ENCODE measurements at places on chromosomes 1 and 21. TPM values are rescaled to one million over a fixed set of nuclear protein-coding genes. Genes with fewer than 3 reads are reported as not detected.

Gene TFF3
- 0.48 TPM for total RNA-seq

Gene TRAPPC3
- 38.5 TPM for total RNA-seq

Gene FCRL3
- total RNA-seq: 6.0 TPM

Gene DHRS3
- total RNA-seq: 107 TPM

Gene B3GALT5
- 1.2 TPM for total RNA-seq

Gene AMY1B
- total RNA-seq: 0.48 TPM

Gene CDC14A
- 10.1 TPM for total RNA-seq

Gene SLC9A1
- 1.4 TPM for total RNA-seq

DNA sequence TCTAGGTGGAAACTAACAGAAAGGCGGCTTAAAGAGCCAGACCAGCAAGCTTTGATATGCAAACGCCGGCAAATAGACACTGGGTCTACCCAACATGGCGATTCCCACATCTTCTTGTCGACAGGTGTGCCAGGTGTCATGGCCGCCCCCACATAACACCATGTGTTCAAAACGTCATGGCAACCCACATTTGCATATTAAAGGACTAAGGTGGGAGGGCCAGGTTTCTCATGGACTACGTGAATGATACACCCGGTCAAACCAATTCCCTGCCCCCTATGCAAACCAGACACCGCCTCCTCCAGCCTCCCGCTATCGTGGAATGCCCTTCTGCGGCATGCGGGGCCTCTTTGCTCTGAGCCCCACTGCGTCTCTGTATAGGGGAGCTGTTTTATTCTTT, 41.3 kb downstream of the ICOSLG start:
- peak; percentile 11 for DNase-seq

- no peak for DNase-seq
Measured at GRCh38 chr1:172955161-172955815, 95.5 kb downstream of the TNFSF18 start.

- DNase-seq: no peak
Measured at GRCh38 chr1:1132042-1132950, 16.4 kb upstream of the C1orf159 start.

DNA sequence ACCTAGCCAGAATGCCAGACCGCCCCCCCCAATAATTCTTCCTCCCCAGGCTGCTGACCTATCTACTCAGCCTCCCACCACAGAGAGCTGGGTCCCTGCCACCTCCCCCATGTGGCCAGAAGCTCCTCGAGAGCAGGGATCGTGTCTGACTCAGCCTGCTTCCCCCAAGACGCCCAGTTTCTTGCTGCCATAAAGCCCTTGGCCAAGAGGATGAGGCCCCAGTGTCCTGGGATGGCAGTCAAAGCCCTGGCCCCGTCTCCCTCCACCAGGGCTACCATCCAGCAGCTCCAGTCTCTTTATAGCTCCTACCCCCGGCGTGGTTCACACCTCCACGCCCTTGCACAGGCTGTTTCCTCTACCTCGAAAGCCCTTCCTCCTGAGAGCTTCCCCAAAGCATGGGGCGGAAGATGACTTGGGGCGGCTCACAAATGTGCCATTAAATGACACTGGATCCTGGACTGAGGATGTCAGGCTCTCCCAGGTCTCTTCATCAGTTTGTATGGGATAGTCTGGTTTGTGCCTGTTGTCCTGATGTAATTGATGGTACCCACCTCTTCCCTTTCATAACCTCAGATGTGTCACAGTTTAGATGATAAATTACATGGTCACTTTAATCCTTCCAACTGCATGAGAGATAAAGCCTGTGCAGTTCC, 13.2 kb downstream of the ADGRB2 start:
- DNase-seq: no peak

DNA sequence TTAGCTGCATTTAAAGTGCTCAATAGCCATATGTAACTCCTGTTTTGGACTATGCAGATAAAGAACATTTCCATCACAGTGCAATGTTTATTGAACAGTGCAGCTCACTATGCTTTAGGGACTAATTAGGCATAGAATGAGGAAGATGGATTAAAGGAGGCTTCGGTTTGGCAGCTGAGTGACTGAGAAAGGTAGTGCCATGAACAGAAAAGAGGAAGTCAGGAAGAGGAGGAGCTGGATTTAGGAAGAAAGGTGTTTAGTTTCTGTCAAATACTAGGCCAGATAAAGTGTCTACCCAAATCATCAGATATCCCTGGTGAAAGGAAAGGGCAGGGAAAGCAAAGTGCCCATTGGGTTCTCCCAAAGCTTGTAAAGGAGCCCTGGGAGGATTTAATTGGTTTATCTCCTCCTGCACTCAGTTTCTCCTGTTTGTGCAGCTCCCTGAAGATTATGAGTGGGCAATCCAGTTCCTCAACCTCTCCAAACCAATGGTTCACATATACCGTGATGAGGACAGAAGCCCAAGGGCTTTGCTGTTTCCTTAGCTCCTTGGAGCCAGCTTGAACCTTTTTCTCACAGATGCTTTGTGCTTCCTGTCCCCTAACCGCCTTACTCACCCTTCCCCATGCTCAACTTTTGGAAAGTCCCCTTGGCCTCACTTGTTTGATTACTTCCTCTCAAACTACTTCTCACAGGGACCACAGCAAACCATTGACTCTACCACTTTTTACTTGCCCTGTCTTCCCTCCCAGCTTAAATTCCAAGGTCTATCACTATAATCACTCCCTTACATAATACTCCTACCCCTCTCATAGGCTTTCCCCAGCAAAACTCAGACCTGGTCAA, 3.5 kb upstream of the RAP1A start:
- DNase-seq: no peak

GRCh38 chr21:30719401-30719800, 824 bp upstream of the KRTAP21-3 start:
- DNase-seq: no peak

DNA sequence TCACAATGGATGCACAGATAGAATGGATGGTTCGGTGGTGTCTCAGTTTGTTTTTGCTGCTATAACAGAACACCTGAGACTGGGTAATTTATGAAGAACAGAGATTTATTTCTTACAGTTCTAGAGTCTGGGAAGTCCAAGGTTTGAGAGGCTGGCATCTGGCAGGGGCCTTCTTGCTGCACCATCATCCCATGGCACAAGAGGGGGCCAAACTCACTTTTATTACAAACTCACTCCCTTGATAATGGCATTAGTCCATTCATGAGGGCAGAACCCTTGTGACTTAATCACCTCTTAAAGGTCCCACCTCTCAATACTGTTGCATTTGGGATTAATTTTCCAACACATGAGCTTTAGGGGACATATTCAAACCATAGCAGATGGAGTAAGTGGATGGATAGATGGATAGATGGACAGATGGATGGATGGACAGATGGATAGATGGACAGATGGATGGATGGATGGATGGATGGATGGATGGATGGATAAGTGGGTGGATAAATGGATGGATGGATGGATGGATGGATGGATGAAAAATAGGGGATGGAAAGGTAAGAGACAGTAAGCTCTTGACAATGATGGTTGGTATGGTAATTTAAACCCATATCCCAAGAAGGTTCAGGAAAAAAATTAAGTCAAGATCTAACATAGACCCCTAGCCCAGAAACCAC, 16.5 kb downstream of the CAMK2N1 start:
- no peak for DNase-seq

DNA sequence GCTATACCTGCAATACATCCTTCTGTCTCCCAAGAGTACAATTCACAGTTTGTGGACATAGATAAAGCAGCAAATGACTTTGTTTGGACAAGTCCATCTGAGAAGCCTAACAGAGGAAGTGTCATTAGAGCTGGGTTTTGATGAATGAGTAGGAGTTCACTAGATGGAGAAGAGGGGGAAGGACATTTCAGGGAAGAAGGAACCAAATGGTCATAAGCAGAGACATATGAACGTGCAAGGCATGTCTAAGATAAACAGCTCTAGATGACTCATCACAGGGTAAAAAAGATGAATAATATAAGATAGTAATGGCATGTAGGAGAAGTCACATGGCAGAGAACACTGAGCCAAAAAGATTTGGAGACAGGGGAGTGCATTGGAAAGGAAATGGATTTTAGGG, 54.5 kb downstream of the HMGB4 start:
- peak; percentile 4 for DNase-seq

GRCh38 chr21:30268608-30269197, 14.0 kb downstream of the KRTAP24-1 start:
- no peak for DNase-seq

DNA sequence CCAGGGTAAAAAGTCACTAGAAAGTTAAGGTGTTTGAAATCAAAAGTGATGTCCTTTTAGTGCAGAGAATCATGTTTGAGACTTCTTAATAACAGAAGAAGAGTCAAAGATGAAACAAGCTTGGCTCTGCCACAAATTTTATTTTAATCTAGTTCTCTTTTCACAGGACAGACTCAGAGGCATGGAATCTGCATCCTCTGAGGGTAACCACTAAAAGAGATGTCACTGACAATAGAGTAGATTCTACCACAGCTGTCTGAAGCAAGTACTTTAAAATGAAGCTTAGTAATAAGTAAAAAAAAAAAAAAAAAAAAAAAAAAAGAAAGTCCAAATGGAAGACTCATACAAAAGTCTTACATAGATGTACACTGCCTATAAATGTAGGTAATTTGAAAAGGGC, 519.7 kb upstream of the PRMT6 start:
- no peak for DNase-seq

GRCh38 chr1:8754247-8754650, 63.2 kb downstream of the RERE start:
- no peak for DNase-seq

GRCh38 chr1:210815641-210816550, 318.1 kb downstream of the KCNH1 start:
- DNase-seq: no peak

GRCh38 chr1:112439592-112439991, 43.6 kb downstream of the CTTNBP2NL start:
- no peak for DNase-seq

GRCh38 chr1:27671964-27672749, at the start of gene IFI6:
Gene IFI6, minus strand, starts transcription at chr1:27672192. Its CDS starts 2,878 bp downstream, at chr1:27669314.
- peak; percentile 99 for DNase-seq

DNA sequence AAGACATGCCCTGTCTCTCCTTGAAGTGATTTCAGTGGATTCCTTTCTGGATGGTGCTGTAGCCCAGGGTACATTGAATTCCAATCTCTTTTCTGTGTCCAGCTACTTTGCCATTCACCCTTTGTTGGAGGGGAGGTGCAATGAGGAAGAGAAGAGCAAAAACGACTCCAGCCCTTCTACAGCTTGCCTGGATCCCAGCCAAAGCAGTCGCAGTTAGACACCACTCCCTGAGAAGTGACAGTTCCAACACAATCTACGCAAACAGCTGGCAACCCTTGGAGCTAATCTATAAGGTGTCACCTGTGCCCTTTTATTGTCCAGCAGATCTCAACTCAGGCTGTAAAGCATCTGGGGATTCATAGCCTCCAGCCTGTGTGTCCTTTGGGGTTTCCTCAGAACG, 4.6 kb downstream of the CD244 start:
- peak; percentile 17 for DNase-seq

DNA sequence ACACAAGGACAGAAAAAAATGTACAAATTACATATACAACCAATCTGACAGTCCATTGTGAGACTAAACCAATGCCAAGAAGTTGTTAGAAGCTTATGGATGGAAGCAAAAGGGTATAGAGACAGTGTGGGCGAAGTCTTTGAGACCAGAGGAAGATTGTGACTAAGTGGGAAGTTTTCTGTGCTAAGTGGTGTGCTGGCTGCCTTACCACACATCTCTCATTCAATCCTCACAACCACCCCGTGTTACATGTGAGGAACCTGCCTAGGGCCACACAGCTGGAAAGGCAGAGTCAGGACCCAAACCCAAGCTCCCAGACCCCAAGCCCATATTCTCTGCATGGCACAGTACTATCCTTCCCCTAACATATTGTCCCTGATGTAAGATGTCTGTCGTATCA, 53.5 kb upstream of the DUSP10 start:
- DNase-seq: no peak

DNA sequence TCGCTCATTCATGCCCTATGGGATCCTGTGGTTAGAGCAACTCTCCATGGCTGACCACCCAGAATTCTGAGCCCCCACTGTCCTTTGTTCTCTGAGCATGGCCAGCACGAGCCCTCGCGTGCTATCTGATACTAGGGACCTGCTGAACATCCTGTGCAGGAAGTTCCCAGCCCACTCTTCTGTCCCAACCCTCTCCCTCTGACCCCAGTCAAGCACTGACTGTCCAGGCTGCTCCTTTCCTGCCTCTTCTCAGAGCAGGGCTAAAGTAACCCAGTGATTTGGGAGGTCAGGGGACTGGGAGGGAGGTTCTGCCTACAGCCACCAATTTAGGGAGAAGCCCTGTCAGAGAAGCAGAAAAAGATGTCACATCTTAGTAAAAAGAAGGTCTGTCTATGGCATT, 21.2 kb downstream of the CYP4B1 start:
- no peak for DNase-seq

DNA sequence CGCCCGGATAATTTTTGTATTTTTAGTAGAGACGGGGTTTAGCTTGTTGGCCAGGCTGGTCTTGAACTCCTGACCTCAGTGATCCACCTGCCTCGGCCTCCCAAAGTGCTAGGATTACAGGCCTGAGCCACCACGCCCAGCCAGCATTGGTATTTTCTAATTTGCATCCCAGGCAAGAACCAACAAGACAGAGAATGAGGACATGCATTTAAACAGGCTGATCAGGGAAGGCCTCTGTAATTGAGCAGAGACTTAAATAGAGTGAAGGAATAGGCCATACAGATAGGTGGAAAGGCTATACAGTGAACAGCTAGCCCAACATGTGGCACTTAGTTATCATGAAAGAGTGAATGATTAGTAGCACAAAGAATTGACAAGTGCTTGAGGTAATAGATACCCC, 230.4 kb downstream of the SLC35F3 start:
- no peak for DNase-seq

DNA sequence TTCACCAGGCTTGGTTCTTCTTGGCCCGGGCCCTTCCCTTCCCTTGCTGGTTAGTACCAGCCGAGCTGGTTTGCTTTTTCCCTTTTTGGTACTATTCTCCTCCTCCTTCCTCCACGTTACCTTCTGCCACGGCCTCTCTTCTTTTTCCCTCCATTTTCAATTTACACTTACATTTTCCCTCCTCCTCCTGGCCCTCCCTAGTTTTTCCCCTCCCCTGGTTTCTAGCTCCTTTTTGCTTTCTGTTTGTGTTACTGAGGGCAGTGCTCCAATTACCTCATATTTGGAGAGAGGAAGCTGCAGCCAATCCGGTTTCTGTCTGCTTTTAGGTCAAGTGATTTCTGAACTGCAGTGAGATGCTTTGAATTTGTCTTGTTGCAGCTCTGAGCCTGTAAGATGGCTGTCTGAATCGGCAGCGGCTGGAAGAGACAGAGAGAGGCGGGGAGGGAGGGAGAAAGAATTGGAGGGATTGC, 63.7 kb downstream of the MACF1 start:
- DNase-seq: peak; percentile 95

DNA sequence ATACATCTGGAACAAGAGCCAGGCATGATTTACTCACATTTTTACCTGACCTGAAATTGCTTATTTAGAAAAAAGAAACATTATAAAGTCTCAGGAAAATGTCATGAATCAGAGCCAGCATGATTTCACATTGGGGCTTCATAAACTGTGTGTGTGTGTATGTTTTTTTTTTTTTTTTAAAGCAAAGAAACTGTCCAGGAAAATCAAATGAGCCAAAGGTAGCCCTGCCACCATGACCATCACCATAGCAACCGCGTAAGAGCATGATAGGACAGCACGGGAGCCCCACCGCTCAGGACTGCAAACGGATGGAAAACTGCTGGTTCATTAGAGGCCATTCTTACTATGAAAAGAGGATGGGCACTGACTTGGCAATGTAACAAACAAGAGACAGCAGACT, 139.2 kb downstream of the NTMT2 start:
- no peak for DNase-seq

All from umbilical cord (tissue), 2 donors.